ENCODE measurements at places on chromosomes 4 and X.

DNA sequence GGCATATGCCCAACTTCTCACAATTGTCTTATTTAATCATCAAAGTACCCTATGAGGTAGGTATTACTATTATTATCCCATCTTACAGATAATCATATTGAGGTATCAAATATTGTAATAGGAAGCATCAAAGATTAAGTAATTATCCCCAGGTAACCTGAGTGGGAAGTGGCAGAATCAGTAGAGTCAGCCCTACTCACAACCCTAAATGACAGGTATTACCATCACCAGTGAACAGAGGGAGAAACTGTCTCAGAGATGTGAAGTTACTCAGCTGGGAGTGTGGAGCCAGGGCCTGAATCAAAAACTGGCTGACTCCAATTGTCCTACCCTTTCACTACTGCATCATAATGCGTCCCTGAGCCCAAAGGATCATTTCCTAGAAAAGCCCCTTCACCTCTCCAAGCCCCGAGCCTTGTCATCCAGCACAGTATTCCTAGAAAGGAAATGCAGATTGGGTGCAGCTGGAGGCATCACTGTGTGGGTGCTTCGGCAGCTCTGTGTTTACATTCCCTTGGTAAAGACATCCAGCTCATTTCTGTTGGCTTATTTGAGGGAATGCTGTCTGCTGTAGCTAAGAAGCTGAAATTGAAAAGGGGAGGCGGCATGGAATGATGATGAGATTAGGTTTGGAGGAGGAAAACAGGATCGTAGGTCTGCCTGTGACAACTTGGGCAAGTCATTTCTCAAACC is 72.8 kb downstream of the DHX15 start:
- no peak for DNase-seq

GRCh38 chrX:136781180-136781797 is 557 bp upstream of the ARHGEF6 start:
- DNase-seq: no peak

DNA sequence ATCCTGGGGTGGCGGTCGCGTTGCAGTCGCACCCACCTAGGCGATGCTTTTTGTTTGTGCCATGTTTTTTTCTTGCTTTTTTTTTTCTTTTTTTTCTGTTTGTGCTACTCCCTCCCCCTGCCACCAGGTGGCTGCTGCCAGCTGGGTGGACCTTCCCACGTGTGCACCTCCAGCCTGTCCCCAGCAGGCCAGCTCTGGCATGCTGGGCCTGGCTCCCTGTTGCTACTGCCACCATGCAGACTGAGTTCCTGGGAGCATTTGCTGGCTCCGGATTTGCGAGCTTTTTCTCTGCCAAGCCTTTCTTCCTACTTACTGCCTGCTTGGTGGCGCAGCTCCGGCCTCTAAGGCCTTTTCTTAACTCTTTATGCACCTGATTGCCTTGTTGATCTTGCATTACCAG is 161.2 kb upstream of the WDFY3 start:
- DNase-seq: no peak

DNA sequence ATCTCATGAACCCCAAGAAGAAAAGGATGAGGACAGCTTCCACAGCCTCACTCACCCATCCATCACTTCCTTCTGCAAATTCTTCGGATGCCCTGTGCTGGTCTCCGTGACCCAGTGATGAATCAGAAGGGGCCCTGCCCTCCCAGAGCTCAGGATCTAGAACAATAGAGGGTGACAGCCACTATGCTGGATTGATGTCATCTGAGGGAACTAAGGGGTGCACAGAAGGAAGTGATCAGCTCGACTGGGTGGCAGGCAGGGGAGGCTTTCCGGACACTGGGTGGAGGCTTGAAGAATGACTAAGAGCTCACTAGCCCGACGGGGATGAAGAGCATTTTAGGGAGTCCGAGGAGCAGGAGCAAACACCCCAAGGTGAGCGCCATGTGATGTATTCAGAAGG is 1.4 kb upstream of the ZNF185 start:
- no peak for DNase-seq

DNA sequence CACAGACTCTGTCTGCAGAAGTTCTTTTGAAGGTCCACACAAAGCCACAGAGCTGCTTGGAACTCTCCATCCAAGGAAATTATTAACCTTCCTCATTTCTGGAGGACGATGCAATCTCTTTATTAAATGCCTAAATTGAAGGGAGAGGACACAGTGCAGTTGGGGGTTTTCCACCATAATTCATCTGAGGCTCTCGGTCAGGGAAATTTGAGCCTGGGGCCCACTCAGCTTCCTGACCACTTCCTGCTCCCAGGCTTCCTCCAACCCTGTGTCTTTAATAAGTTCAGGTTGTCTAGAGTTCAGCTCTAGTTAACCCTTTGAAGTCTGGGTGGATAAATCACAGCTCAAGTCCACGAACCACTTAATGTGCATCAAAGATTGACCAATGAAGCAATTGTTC is 58.5 kb downstream of the PRPS1 start:
- no peak for DNase-seq

GRCh38 chr4:27928761-27929540 is 1068.3 kb downstream of the STIM2 start:
- no peak for DNase-seq

- DNase-seq: no peak
These were observed 154.5 kb downstream of the ATP10D start for GRCh38 chr4:47639531-47639930.

- no peak for DNase-seq
These were observed 360.7 kb downstream of the PCDH7 start for GRCh38 chr4:31080887-31081286.

GRCh38 chr4:142565771-142566170 is 280.3 kb downstream of the INPP4B start:
- DNase-seq: no peak
